Esophagus squamous epithelium (tissue), 5 donors: ENCODE measurements at places on chromosomes 11 and 22.

DNA sequence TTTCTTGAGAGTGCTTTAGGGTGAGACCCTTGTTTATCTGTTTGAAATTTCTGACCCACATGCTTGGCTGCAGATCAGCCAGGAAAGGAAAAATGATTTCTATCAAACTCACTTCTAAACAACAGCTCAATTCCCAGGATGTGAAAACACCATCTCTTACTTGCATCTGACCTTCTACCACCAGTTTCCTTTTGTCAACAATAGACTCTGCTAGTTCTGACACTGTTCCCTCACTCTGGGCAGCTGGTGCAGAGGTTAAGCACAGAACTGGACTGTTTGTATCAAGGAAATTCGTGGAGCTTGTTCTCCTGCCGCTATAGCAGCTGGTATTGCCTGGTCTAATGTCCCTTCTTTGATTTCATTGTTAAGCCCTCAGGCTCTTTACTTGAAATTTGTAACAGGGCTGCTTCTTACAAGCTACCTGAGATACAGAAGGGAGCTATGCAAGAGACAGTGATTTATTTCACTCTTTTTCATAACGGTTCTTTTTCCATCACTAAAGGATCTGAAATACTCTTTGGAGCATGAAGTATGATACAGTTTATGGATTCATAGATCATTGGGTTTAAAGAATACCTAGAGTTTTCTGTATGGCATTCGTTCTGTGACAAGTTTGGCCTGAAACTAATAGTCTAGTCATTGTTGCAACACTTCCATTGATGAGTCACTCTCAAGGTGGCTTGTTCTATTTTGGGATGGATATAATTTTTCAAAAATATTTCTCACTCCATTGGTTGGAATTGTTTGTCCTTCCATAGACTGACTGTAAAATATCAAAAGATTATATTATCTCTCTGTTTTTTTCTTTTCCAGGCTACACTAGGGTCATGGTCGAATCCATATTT, 178.2 kb upstream of the ZC3H12C start:
- no peak overlapping the region for H3K4me3 ChIP-seq
- no peak for DNase-seq
- H3K27ac ChIP-seq = no peak overlapping the region
- H3K4me1 ChIP-seq = peaks cover 16% of the 10 kb centered on the region

DNA sequence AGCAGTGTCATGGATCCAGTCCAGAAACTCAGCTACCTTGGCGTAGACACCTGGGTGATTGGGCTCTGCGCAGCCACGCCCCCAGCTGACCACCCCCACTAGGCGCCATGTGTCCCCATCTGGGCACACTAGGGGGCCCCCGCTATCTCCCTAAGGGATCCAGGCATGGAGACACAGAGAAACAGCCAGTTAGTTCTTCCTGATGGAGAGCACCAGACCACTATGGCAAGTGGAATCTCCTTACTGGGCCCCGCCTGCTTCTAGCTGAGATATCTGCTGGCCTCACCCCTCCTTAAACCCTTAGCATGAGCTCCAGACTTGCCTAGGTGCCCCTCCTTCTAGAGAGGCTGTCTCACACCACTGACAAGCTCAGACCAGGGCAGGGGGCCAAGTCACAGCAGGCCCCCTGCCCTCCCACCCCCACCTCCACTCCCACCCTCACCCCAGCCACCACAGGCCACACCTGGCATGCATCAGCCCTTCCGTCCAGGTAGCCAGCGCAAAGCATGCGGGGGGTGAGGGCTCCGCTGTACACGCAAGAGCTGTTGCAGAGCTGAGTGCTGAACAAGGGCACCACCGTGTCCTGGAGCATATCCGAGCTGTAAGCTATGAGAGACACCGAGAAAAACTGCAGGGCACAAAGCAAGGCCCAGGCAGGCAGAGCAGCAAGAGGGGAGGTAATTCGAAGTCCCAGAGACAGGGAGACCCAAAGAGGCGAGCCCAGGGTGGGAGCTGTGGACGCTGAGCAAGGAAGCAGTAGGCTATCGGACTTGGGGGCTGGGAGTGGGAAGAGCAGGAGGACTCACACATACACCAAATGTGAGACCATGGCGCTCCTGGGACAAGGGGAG, 16.1 kb downstream of the TMPRSS5 start:
- H3K4me1 ChIP-seq = peaks cover 11% of the 10 kb centered on the region
- no peaks in the 10 kb centered on the region for H3K36me3 ChIP-seq
- DNase-seq = no peak
- H3K4me3 ChIP-seq = no peak overlapping the region
- no peaks in the 10 kb centered on the region for H3K27me3 ChIP-seq

DNA sequence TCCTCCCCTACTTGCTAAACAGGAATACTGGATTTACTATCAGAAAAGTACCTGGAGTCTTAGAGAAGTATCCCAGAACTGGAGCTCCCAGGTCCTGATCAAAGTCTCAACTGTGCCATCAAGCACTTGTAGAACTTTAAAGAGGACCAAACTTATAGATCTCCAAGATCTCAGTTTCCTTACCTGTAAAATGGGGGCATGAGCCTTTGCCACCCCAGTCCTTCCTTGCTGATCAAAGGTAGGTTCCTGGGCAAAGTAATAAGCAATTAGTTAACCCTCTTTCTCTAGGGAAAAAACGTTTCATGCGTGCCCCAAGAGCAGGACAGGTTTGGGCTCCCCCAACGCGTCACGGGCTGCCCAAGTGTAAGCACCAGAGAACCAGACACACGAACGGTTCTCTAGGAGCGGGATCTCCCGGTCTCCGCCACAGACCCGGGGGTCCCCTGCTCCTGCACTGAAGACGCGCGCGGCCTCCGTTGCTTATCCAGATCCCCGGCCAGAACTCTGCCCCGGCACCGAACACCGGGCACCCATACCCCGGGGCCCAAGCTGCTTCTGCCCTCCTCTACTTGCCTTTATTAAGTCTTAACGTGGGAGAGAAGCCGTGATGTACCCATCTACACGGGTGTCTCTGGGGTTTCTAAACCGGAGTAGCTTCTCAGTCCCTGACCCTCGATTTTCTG, 505 bp downstream of the ZNF214 start:
- no peaks in the 10 kb centered on the region for H3K27me3 ChIP-seq
- H3K4me3 ChIP-seq = peak overlapping the region; percentile 61
- peak overlapping the region; percentile 83 for H3K27ac ChIP-seq
- peaks cover 5% of the 10 kb centered on the region for H3K4me1 ChIP-seq
- H3K36me3 ChIP-seq = no peaks in the 10 kb centered on the region

DNA sequence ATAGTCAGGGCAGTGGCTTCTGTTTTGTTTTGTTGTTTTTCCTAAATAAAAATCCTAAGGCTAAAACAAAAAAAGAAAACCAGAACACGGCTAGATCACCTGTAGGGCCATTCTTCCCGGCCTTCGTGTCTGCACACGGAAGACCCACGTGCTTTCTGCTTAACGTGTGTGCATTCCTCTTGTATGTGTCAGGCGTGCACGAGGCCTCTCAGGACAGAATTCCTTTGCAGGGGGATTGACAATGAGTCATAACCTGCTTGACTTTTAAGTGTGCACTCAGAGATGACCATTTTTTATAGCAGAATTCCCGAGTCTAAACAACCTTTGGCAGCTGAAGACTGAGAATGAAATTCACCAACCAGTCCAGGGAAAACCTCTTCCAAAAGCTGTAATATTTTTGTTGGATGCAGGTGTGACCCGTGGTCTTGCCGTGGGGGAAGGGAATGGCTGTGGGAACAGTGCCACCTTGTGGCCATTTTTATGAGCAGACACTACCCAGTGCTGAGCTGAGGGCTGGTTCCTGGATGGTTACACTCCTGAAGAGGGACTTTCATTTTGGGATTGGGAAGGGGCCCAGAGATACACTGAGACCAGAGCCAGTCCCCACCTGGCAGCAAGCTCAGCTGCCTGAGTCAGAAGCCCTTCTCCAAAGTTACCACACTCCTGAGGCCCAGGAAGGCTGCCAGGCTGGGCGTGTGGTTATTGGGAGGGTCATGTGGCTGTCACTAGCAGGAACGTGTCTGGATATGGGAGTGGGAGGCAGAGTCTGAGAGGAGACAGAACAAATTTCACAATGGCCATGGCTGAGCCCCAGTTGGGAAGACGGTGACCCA, 35.7 kb upstream of the DKK3 start:
- peak overlapping the region; percentile 35 for H3K27ac ChIP-seq
- no peaks in the 10 kb centered on the region for H3K36me3 ChIP-seq
- H3K4me1 ChIP-seq = peaks cover 25% of the 10 kb centered on the region
- no peaks in the 10 kb centered on the region for H3K27me3 ChIP-seq

DNA sequence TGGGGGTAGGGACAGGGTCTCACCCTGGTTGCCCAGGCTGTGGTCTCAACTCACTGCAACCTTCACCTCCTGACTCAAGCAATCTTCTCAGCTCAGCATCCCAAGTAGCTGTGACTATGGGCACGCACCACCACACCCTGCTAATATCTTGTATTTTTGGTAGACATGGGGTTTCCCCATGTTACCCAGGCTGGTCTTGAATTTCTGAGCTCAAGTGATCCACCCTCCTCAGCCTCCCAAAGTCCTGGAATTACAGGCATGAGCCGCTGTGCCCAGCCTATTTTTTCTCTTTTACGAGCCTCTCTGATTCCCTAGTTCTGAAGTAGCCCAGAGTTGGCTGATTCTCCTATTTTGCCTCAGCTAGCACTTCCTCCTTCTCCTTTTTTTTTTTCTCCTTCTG, 83.6 kb downstream of the ZNF280B start:
- no peak overlapping the region for H3K27ac ChIP-seq
- no peak for DNase-seq
- H3K4me3 ChIP-seq = no peak overlapping the region
- no peaks in the 10 kb centered on the region for H3K27me3 ChIP-seq
- no peaks in the 10 kb centered on the region for H3K36me3 ChIP-seq

GRCh38 chr11:84549217-84549616, 1077.9 kb downstream of the DLG2 start:
- H3K36me3 ChIP-seq = no peaks in the 10 kb centered on the region
- H3K27me3 ChIP-seq = no peaks in the 10 kb centered on the region

- no peak overlapping the region for H3K4me3 ChIP-seq
- H3K27me3 ChIP-seq = no peaks in the 10 kb centered on the region
- DNase-seq = no peak
- no peaks in the 10 kb centered on the region for H3K4me1 ChIP-seq
- no peaks in the 10 kb centered on the region for H3K36me3 ChIP-seq
- no peak overlapping the region for H3K27ac ChIP-seq
Observed at GRCh38 chr11:108985236-108985944, 320.5 kb downstream of the DDX10 start.

DNA sequence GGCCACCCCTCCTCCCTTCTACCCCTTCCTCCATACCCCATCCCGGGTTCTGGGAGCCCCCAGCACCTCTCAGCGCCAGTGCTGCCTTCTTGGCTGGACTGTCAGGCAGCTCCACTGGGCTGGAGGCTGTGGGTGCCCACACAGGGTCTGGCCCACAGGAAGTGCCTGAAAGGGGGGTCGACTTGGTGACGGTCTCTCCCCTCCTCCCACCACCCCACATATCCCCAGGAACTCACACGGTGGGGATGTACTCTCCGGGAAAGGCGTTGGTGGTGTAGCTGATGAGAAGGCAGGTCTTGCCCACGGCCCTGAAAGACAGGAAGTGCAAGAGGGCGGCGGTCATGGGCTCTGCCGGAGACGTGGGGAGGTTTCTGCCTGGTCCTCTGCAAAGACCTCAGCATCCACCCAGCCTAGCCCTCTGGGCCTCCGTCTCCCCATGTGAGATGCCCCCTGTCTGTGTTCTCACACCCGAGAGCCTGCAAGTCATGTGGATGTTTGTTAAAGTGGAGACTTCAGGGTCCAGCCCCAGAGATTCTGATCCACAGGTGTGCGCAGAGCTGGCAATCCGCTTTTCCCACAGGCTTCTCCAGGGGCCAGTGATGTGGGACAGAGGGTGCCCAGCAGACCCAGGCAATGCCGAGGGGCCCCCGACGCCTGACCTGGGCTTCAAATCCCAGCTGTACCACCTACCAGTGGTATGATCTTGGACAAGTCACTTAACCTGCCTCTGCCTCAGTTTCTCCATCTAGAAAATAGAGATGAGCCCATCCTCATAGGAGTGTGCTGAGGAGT, 2.5 kb downstream of the RAC2 start:
- DNase-seq = no peak
- peaks cover 72% of the 10 kb centered on the region for H3K27me3 ChIP-seq
- peak overlapping the region; percentile 51 for H3K27ac ChIP-seq
- H3K4me1 ChIP-seq = no peaks in the 10 kb centered on the region
- peak overlapping the region; percentile 64 for H3K4me3 ChIP-seq
- no peaks in the 10 kb centered on the region for H3K36me3 ChIP-seq

- DNase-seq = no peak
- H3K27ac ChIP-seq = no peak overlapping the region
- peaks cover 10% of the 10 kb centered on the region for H3K4me1 ChIP-seq
- no peaks in the 10 kb centered on the region for H3K27me3 ChIP-seq
- H3K36me3 ChIP-seq = no peaks in the 10 kb centered on the region
- H3K4me3 ChIP-seq = no peak overlapping the region
Observed at GRCh38 chr22:43860831-43861230, 1.5 kb downstream of the SULT4A1 start.

GRCh38 chr11:102157219-102157618, 47.0 kb downstream of the YAP1 start:
- no peak overlapping the region for H3K27ac ChIP-seq
- no peaks in the 10 kb centered on the region for H3K27me3 ChIP-seq
- H3K4me1 ChIP-seq = peaks cover 91% of the 10 kb centered on the region
- H3K36me3 ChIP-seq = no peaks in the 10 kb centered on the region
- H3K4me3 ChIP-seq = no peak overlapping the region

DNA sequence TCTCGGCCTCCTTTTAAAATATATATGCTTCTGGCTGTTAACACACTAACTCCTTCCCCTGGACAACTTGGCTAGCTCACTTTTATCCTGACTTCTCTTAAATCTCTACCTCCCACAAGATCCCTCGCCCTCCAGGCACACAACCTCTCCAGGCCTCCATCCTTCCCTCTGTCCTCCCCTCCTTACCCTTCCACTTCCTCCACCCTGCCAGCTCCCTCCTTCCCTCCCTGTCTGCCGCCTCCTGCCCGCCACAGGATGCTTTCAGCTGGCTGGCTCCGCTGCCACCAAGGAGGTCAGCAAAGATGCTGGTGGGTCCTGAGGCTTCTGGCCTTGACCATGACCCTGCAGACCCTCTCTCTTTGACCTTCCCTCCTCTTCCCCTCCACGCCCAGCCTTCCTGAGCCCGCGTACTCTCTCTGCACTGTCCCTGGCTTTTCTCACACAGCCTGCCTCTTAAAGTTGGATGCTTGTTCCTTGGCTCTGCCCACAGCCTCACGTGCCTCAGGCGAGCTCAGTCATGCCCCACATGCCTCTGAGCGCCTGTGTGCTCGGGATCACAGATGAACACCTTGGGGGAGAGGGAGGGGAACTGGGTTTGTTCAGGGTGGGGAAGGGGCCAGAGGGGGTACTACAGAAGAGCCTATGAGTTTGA, 6.7 kb downstream of the NFAM1 start:
- H3K36me3 ChIP-seq = no peaks in the 10 kb centered on the region
- H3K27me3 ChIP-seq = peaks cover 31% of the 10 kb centered on the region
- no peak for DNase-seq
- H3K4me1 ChIP-seq = peaks cover 4% of the 10 kb centered on the region

DNA sequence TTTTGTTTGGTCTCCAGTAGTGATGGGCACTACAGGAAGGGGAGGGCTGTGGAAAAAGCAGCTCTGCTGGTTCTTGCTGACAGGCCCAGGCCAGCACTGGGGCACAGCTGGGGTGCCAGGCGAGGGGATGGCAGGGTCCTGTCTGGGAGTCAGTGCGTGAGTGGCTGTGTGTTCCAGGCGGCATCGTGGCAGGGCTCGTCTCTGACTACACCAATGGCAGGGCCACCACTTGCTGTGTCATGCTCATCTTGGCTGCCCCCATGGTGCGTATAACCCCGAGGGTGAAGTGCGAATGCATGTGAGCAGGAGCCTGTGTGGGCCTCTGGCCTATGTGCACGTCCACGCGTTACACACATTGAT, 20.9 kb downstream of the SLC37A2 start:
- DNase-seq = no peak
- H3K27me3 ChIP-seq = peaks cover 7% of the 10 kb centered on the region
- H3K4me3 ChIP-seq = no peak overlapping the region
- H3K36me3 ChIP-seq = peaks cover 23% of the 10 kb centered on the region
- peaks cover 14% of the 10 kb centered on the region for H3K4me1 ChIP-seq
- H3K27ac ChIP-seq = peak overlapping the region; percentile 83
